Kidney epithelial cell (primary cell): ENCODE measurements at places on chromosomes 16 and 17. TPM values are rescaled to one million over a fixed set of nuclear protein-coding genes. Genes with fewer than 3 reads are reported as not detected.

GRCh38 chr16:82695806-82696205, 69.0 kb downstream of the CDH13 start:
- DNase-seq: no peak

DNA sequence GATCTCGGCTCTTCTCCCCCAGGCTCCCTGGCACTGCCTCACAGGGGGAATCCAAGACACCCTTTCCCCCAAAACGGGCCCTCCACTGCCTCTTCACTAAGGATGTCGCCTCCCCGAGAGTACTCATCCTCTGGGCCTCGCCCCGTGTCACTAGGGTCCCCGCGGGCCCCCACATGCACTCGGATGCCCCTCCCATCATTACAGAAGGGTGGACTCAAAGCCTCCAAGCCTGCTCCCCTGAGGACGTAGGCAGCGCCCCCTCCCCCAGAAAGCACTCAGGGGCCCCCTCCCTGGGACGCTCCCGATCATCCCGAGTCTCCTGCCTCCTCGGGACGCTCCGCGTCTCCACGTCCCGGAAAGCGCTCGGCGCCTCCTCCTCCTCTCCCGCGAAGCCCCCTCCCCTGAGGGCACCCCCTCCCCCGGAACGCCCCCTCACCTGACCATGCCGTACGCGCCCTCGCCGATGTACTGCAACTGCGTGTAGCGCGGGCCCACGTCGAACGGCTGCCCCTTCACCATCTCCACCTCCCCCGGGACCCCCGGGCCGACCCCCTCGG, 338 bp downstream of the MAPK3 start:
- no peak for DNase-seq

DNA sequence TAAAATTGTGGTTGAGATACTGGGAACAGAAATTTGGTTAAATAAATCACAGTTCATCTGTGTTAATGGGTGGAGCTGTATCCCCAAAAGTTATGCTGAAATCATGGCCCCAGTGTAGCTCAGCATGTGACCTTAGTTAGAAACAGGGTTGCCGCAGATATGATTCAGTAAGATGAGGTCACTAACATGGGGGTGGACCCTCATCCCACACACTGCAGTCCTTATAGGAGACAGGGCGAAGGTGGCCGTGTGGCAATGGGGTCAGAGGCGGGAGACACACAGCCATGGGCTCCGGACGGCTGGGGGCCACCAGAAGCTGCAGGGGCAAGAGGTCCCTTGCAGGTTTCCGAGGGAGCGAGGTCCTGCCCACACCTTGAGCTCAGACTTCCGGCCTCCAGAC, 10.7 kb downstream of the GALNS start:
- no peak for DNase-seq

Gene HOXB4
- 3.6 and 4.4 TPM in 2 replicates for total RNA-seq

DNA sequence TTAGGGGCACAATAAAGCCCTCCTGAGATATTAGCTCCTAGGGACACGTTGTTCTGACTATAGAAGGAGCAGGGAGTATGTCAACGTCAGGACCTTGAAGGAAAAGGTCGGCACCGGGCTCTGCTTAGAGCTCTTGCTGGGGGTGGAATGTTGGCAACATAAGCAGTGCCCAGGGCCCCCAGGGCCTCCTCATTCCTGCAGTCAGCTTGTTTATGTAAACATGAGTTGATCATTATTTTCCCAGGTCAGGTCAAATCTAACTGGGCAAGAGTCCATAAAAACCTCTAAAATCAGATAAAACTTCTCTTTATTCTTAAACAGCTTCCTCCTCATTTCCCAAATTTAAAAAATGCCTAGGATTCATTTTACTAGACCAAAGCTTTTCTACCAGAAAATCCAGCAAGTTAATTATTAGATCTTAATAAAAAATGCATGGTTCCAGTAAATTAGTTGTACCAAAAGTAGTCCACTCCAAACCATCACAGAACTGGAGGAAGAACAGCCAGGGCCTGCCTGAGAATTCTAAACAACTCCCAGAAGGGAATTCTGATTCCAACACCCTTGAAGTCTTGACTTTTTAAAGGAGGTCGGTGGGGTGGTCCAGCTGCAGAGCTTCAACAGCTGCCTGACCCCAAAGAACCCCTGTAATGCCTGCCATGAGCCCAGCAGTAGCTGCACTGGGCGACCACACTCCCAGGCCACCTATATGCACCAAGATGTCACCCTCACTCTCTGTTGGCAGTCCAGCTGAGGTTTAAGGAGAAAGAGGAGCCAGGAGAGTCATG, 54.3 kb downstream of the AMFR start:
- no peak for DNase-seq

- DNase-seq: no peak
These were observed 97.4 kb downstream of the VAT1L start for GRCh38 chr16:77885571-77886295.

Gene KRT13
- total RNA-seq: 0.96 TPM in 1 of 2 replicates, not detected in the other

DNA sequence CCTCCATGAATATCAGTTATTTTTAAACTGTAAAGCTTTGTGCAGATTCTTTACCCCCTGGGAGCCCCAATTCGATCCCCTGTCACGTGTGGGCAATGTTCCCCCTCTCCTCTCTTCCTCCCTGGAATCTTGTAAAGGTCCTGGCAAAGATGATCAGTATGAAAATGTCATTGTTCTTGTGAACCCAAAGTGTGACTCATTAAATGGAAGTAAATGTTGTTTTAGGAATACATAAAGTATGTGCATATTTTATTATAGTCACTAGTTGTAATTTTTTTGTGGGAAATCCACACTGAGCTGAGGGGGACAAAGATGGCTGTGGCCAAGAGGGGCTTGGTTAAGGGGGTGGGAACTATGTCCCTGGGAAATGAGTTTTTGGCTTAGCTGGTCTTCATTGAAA, 2.3 kb downstream of the CCL11 start:
- DNase-seq: no peak

GRCh38 chr16:68417711-68418301, 30.5 kb downstream of the SMPD3 start:
- no peak for DNase-seq

Gene IRX6
- 0.41 and 1.3 TPM in 2 replicates for total RNA-seq

Gene AATK
- 0.33 and 0.55 TPM in 2 replicates for total RNA-seq
